Activated gamma-delta T cell (primary cell): ENCODE measurements at places on chromosomes 1 and 21.

- no peak for DNase-seq
Observed at GRCh38 chr1:208475951-208476845, 232.0 kb upstream of the PLXNA2 start.

- no peak for DNase-seq
Observed at GRCh38 chr1:59693406-59693805, 121.3 kb upstream of the HOOK1 start.

DNA sequence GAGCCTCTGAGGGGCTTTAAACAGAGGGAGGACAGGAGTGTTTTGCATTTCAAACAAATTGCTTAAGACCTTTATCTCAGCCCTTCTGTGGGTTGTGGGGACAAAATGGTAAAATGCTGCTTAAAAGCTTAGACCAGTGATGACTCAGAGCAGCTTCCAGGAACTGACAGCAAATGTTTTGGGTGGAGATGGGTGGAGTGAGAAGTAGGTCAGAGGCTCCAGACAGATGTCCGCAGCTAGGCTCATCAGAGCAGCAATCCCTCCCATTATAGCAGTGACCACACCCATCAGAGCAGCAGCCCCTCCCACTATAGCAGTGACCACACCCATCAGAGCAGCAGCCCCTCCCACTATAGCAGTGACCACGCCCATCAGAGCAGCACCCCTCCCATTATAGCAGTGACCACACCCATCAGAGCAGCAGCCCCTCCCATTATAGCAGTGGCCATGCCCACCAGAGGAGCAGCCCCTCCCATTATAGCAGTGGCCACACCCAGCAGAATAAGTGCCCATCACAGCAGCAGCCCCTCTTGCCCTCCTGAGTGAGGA is 532.2 kb downstream of the MATN1 start:
- no peak for DNase-seq

DNA sequence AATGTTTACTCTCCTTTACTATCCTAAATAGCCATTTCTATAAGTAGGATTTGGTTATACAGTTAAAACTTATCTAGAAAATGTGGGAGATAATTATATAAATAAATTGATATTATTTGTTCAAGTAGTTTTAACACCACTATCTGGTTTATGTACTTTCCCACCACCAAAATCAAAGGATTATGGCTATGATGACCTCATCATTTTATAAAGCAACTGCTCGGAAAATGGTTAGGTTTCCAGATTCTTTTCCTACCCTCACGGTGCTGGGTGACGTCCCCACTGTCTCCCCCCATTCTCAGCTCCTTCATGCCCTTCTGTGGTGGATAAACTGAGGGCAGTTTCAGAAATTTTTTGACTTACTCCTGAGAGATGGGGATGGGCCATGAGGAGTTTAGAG is 1011.8 kb upstream of the ADGRL4 start:
- no peak for DNase-seq

DNA sequence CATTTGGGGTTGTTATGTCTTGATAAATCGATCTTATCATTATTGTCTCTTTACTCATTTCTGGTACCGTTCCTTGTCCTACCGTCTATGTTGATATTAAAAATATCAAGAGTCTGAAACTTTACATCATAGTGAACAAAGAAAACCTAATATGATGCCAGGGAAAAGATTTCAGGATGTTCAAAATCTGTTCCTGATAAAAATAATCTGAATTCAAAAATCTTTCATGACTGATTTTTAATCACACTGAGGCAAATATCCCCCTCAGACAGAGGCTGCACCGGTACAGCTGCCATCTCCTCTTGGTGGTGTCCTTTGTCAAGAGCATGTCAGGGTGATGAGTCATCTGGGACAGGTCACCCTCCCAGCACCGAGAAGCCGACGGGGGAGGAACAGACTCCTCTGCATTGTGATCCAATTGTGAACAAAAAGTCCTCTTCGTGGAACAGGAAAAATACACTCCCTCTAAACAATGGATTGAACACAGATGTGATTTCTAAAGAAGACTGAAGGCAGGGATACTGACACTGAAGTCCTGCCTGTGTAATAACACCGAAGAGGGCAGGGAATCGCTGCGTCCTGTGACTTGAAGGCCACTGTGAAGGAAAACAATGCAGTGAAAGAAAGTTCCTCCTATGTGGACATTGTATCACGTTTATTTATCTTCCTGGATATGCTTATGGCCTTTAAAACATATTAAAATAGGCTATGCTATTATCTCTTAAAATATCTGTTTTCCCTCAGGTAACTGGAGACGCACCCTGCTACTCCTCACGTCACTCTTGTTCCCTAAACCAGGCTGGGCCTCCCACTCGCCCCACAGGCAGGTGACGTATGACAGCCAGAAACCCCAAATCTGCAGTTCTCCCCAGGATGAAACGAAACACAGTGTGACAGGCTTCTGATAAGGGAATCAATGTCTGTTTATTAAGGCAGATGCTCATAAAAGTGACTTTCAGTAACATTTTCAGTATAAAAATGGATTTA is 4.3 kb upstream of the SPATC1L start:
- DNase-seq = no peak
